ENCODE measurements at places on chromosomes 2 and 18.

DNA sequence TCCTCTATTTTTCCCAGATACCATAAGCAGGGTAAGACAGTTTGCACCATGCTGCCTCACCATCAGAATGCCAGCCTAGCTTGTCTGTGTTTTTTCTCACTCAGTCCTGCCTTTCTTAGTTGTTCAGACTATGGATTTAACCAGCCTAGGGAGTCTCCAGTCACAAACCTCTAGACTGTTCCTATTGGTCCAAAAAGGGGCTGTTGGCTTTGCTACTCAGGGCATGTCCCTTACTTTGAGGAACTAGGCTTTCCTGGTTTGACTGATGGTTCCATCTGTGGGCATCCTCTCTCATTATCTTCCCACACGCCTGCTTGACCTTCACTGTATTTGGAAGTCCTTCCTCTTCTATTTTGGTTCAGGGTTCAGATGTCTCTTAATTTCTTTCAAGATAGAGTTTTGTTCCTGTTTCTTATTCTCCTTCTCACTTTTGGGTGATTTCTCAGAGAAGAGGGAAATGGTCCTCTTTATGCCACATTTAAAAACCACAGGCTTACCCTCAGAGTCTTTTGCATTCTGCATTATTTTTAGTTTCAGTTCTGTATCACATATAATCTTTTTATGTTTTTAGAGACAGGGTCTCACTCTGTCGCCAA is 31.3 kb upstream of the TMEM131 start:
- DNase-seq: no peak

DNA sequence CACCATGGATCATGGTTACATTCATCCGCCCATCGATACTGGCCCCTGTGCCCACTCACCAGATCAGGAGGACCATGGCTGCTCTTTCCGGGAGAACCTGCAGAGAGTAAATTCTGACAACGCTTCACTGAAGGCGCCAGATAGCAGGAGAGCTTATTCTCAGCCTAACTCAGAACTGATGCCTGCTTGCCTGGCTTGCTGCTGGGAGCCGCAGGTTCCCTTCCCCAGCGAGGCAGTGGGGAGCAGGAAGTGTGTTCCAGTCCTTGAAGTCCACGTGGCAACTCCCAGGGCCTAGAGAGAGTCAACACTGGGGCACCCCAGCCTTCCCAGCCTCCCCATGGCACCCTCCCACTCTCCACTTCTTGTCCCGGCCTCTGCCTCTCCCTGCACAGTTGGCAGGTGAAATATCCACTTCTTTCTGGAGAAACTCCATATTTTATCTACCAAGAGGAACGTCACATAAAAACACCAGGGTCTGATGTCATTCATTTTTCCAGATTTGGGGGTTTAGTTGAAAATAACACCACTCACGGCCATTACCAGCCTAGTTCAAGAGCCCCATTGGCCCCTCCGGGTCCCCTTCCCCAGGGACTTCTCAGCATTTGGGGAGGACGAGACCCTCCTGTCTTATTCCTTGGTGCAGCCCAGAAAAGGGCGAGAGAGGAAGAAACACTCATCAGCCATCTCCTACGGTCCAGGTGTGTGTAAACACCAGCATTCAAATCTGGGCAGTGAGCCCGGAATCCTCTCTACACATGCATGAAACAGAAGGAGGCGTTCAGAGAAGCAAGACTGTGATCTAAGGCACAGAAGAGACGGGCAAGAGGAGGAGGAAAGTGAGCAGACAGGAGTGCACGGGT is 3.5 kb upstream of the TUBB6 start:
- no peak for DNase-seq

- DNase-seq: no peak
Observed at GRCh38 chr2:48567671-48568070, 37.7 kb downstream of the STON1 start.

DNA sequence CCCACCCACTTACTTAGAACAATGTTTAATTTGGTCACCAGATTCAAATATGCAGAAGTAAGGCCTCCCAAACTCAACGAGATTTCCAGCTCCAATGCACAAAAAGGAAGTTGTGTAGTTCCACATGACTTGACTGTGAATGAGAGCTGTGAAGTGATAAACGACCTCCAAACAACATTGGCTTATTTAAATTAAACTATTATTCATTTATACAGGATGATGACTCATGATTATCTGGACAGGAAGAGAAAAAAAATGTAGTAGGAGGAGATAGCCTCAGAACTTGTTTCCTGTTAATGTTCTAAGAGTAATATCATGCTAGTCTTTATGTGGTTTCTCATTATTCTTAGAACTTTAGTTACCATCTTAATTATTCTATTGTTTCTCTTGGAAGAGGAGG is 237.3 kb downstream of the C1D start:
- no peak for DNase-seq

GRCh38 chr18:35578481-35578880 is 3.1 kb upstream of the GALNT1 start:
- DNase-seq: no peak

- no peak for DNase-seq
Observed at GRCh38 chr18:26868968-26869586, 3.6 kb upstream of the AQP4 start.

- DNase-seq: no peak
Observed at GRCh38 chr2:96531872-96532505, 4.6 kb upstream of the ARID5A start.

- no peak for DNase-seq
Observed at GRCh38 chr2:85433511-85434089, 15.1 kb downstream of the SH2D6 start.

- no peak for DNase-seq
Observed at GRCh38 chr2:190891372-190891771, 10.8 kb downstream of the GLS start.

All from cerebellar nuclear complex (tissue), 1 donor.